ENCODE measurements at places on chromosomes 6 and 20.

DNA sequence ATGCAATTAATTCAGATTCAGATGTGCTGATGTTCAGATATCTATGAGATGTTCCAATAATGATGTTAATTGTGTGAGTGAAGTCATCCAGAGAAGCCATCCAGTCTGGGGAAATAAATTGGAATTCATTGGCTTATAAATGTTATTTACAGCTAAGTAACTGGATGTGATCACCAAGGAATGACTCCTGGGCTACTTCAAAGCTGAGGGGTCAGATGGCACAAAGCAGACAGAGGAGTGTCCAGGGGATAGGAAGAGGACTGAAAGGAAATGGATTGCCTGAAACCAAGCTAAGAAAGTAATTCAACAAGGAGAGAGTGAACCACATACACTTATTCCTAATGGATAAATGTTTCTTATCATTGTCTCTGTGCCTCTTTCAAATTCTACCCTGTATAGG lies 4.5 kb upstream of the MLIP start:
- no peak for DNase-seq

GRCh38 chr6:74997646-74998045 lies 208.2 kb downstream of the COL12A1 start:
- DNase-seq = no peak

DNA sequence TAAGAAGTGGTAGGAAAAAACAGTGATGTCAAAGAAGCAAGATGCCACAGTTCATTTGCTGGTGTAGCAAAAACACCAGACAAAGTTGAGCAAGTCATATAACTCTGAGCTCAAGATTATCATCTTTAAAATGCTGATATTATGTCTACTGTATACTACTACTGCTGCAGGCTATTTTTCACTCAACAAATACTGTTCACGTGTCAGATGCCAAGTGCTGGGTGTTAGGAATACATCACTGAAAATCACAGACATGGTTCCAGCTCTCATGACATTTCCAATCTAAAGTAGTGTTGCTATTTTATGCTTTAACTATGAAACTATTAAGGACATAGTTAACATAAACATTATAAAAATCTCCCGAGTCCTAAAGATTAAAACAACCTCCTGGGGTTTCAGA lies 163.0 kb downstream of the NKAIN2 start:
- DNase-seq = no peak

DNA sequence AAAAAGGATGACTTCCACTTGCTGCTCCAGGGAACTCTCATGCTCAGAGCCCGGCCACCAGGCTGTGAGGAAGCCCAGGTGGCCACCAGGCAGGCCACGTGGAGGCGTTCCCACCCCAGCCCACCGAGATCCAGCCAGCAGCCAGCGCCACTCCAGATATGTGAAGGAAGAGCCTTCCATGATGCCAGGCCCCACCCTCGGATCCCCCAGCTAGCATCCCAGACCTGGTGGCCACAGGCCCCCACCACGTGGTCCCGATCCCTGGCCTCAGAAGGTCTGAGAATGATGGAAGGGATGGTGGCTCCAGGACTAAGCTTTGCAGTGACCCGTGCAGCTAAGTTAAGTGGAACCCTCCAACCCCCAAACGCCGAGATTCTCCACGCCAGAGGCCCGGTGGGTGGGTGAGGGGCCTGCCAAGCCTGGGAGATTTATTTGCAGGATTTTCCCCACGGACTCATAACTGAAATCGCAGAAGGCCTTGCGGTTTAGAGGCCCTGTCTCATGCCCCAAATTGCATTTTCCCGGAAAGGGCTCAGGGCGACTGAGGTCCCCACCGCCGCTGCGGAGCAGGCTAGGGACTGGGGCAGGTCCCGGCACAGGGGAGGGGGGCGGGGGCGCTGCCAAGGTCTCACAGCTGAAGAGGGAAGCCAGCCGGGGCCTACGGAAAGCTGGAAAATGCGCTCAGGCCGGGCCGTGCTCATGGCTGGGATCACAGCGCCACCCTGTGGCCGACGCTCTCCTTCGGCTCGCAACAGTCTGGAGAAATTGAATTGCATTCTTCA lies 31.1 kb upstream of the CST7 start:
- peak; percentile 82 for DNase-seq

- no peak for DNase-seq
Measured at GRCh38 chr20:48102931-48103660, 317.8 kb upstream of the SULF2 start.

DNA sequence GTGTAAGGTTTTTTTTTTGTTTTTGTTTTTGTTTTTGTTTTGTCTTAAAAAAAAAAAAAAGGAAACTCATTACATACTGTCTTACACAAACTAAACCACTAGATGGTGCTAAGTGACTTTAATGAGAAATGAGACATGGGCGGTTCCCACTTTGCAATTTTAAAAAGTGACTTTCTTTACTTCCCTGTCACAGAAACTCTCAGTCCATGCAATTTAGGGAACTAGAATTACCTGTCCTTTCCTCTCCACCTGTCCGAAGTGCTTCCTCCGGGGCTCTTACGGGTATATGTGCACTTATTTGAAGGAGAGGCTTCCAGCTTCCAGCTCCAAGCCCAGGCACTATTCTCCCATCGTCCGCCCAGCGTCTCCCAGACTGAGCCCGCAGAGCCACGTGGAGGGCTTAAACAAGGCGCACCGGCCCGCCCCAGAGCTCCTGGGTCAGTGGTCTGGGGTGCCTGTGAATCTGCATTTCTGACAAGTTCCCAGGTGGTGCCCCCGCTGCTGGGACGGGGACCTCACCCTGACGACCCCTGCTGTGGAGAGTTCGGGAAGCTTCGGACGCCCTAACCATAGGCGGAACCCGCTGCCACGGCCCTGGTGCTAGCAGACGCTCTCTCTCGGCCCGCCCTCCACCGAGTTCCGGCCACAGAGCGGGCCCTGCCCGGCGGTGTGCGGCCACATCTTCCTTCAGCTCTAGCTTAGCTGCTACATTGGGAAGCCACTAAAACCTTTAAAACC lies 26.1 kb downstream of the BFSP1 start:
- peak; percentile 75 for DNase-seq

- no peak for DNase-seq
Measured at GRCh38 chr20:53768329-53768728, 174.7 kb upstream of the ZNF217 start.

DNA sequence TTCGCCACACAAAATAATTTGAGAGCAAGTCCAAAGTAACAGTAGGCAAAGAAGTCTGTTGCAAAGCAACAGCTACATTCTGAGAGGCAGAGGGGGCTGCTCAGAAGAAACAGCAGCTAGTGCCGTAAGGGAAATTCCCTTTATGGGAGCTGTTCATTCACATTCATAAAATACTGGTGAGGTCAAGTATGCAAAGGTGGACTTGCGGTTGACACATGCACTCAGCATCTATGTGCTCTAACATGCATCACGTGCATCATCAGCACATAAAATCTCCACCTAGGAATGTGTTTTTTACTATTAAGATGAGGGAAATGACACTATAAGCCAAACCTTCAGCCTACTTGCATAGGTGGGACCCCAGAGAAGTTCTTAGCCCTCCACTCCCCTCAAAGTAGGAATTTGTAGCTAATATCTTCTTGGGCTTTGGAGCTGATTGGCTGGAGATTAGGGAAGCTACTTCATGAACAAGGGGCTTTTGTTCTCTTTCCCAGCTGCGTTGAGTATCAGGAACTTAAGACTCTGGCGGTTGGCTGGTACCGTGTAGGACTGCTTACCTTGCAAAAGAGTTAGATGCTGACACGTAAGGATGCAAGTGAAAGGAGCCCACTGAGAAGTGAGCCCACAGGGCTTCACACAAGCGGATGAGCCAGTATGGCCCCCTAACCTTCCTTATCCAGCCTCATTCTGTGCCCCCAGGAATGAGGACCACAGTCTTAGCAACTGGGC lies 12.4 kb downstream of the CST3 start:
- DNase-seq = no peak

GRCh38 chr20:20761301-20761700 lies 48.9 kb upstream of the RALGAPA2 start:
- DNase-seq = no peak

- DNase-seq = no peak
Measured at GRCh38 chr6:111858347-111858746, 14.9 kb downstream of the FYN start.

DNA sequence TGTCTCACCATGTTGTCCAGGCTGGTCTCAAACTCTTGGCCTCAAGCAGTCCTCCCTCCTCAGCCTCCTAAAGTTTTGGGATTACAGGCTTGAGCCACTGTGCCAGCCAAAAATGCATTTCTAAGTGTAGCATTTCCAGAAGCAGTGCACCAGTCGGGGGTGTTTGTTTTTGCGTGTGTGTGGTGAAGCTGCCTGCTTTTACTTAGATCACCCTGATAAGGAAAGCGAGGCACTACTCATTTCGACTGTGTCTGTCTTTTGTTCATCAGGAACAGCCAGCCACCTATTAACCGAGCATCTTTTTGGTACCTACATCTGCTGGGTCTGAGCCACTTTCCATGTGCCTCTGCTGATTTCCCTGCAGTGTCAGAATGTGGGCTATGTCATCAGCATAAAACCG lies 18.7 kb downstream of the SIRT5 start:
- no peak for DNase-seq

DNA sequence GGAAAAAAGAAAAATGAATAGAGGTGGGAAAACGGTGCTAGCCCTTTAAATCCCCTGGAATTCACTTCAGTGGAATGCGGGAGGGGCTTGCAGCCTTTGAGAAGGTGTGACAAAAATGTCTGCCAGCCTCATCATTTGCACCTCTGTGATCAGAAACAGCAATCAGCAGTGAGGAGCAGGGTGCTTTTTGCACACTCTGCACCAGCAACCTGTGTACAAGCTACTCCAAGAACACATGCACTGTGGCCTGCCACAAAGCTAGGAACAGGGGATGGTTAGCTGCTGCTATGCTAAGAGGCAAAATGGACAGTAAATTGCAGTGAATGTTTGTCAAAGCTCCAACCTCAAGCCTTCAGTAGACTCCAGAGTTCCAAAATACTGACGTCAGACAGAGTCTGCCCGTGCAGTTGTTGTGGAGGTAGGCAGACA lies 29.7 kb downstream of the GINS1 start:
- DNase-seq = no peak

DNA sequence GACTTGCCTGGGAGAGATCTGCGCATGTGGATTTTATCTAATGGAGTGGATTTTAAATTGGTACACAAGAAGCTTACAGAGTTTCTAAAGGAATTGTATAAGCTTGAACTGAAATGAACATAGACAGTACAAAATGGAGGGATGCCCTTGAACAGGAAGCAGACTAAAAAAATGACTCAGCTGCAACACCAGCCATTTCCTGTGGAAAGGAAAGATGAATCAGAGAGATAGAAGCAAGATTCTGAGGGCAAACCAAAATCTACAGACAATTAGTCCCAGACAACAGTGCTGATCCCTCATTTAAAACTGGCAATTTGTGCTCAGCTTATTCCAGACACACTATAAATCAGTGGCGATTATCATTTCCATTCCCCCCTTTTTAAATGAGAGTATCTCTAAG lies 114.6 kb upstream of the TCF21 start:
- DNase-seq = no peak

- DNase-seq = no peak
Measured at GRCh38 chr6:139442188-139442671, 67.8 kb upstream of the CITED2 start.

DNA sequence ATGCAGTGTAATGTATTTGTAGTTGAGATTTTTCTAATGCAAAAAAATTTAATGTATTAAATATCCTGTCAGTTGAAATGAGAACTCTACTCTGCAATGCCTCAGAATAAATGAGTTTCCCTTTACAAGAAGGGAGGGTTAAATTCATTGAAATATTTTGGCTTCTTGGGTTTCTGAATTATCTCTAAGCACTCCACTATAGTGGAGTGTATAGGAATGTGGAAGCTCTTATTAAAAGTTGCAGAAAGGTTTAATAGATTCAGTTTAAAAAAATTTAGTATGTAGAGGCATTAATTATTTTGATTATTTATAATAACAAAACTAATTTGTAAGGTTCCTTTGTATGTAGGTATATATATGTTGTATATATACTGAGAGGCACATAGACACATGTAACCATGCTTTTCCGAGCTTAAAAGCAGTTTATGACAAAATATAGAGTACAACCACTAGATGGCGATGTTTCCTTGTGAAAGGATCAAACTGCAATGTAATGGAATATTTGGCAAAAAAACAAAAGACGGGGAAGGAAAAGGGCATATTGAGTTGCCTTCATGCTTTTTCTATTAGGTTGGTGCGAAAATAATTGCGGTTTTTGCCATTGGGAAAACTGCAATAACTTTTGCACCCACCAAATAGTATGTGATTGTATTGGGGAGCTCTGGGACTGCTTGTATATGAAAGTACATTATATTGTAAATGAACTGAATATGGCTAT lies 144.2 kb downstream of the MYO6 start:
- DNase-seq = peak; percentile 68

- DNase-seq = no peak
Measured at GRCh38 chr20:46640536-46641311, 10.5 kb downstream of the SLC13A3 start.

DNA sequence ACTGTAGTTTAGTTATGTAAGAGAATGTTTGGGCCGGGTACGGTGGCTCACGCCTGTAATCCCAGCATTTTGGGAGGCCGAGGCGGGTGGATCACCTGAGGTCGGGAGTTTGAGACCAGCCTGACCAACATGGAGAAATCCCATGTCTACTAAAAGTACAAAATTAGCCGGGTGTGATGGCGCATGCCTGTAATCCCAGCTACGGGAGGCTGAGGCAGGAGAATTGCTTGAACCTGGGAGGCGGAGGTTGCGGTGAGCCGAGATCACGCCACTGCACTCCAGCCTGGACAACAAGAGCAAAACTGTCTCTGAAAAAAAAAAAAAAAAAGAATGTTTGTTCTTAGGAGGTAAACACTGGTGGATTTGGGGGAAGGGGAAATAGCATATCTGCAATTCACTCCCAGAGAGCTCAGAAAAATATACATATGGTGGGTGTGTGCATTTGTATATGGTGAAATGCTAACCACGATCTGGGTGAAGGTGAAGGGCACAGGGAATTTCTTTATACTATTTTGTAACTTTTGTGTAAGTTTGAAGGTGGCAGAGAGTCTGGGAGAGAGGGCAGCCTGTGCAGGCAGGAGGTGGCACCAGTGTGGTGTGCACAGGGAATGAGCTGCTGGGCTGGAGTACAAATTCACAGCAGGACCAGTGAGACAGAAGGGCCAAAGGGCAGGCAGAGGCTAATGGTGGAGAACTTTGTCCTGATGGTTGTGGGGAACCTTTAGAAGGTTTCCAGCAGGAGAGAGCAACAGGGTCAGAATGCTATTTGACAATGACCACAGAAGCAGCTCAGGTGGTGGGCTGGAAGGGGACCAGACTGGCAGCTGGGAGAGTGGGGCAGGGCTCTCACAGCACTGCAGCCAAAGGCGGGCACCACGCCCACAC lies 42.4 kb downstream of the SSR1 start:
- peak; percentile 59 for DNase-seq

- no peak for DNase-seq
Measured at GRCh38 chr6:7924867-7925266, 14.3 kb upstream of the TXNDC5 start.

- no peak for DNase-seq
Measured at GRCh38 chr6:30029588-30029987, 31.5 kb upstream of the POLR1H start.

All from RPMI8226 (cell line).